ENCODE measurements at places on chromosomes 3 and 15. TPM values are rescaled to one million over a fixed set of nuclear protein-coding genes. Genes with fewer than 3 reads are reported as not detected.
A peak's percentile ranks its signal among the peaks of the same experiment; 100 is the strongest.

THBS1 gene
- 7.6 TPM for total RNA-seq

DNA sequence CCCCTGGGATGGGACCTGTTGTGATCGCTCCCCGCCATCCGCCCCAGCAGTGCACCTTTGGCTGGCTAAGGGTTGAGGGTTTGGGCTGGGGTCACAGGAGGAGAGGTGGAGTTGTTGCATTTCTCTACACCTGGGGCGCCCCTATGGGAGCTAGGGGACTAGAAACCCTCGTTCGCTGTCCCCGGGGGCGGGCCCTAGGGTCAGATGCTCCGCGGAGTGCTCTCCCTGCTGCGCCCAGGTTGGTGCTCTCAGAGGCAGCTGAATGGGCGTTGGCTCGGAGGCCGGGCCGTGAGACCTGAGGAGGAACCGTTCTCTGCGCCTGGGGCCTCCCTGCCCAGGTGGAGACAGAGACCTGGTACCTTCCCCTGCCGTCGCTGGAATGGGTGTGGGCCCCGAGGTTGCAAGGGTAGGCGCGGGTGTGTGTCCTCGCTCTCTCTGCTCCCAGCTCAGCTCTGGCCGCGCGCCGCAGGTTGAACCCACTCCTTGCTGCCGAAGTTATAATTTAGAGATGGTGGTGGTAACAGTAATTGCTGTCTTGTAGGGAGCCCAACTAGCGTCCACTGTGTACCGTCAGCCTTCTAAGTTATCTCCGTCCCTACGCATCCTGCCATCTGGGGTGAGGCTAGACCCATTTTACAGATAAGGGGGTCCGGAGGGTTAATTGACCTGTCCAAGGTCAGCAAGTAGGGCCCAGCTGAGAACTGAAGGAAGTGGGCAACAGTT, 965 bp downstream of the FLNB start:
- DNase-seq, result peak; percentile 40

- DNase-seq, result no peak
Measured at GRCh38 chr3:172057624-172058327, 18.4 kb downstream of the FNDC3B start.

DNA sequence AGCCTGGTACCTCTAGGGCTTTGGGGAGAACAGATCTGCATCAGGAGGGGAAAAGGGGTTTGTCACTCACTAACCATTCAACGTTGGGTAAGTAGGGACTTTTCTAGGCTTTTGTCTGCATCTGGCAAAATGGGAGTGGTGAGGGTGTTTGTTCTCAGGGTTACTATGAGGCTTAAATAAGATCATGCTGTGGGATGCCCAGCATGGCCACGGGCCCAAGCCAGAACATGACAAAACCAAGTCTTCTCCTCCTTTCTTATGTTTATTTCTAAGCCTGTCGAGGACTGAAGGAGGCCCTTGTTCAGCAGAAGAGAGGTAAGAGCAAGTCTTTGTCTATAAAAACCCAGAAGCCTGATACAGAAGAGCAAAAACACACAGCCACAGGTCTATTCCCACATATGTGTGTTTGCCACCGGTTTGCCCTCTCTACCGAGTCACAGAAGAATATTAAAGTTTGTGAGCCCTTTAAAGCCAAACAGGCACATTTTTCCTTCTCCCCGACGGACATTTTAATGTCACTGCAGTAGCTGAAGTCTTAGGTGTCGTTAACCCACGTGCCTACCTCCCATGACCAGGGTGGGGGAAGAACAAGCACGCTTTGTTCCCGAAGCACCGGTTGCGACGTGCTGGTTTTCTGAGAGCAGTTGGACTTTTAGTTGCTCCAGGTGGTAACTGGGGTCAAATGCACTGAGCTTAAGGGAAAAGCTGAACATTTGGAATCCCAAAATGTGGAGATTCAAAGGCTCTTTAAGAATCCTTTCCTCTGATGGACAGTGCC, 72.1 kb downstream of the NOX5 start:
- no peak for DNase-seq

DNA sequence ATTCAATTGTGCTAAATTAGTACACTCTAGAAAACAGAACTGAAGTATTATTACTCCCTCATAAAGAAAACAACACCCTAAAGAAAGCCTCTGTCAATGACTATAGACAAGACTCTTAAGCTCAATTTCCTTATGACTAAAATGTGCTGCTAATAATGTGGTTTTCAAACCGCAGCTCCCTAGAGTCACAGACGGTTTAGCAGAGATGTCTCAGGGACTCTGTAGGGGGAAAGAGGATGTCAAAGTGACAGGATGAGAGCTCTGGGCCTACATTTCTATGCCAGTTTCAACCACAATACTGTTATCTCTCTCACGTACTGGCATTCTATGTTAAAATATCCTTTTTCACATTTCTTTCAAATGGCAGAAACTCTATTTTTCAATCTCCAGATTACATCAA, 37.6 kb upstream of the WDR49 start:
- DNase-seq, result peak; percentile 35
